ENCODE measurements at places on chromosomes 1 and 21.

DNA sequence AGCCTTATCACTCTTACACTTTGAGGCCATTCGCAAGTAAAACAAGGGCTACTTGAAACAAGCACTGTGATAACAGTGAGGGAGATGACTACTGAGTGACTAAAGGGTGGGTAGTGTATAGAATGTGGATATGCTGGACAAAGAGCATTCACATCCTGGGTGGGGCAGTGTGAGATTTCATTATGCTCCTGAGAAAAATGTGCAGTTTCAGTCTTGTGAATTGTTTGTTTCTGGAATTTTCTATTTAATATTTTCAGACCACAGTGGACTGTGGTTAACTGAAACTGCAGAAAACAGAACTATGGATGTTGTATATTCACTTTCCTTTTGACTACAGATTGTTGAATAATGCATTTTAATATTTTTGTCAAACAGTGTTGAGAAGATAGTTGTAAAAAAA is 25.1 kb upstream of the B3GALT2 start:
- no peak for DNase-seq

- DNase-seq: no peak
Observed at GRCh38 chr1:162861101-162861500, at the start of gene CCDC190. TSS of gene CCDC190 (minus strand) at chr1:162861175. CDS start at chr1:162859646, 1,529 bp downstream.

DNA sequence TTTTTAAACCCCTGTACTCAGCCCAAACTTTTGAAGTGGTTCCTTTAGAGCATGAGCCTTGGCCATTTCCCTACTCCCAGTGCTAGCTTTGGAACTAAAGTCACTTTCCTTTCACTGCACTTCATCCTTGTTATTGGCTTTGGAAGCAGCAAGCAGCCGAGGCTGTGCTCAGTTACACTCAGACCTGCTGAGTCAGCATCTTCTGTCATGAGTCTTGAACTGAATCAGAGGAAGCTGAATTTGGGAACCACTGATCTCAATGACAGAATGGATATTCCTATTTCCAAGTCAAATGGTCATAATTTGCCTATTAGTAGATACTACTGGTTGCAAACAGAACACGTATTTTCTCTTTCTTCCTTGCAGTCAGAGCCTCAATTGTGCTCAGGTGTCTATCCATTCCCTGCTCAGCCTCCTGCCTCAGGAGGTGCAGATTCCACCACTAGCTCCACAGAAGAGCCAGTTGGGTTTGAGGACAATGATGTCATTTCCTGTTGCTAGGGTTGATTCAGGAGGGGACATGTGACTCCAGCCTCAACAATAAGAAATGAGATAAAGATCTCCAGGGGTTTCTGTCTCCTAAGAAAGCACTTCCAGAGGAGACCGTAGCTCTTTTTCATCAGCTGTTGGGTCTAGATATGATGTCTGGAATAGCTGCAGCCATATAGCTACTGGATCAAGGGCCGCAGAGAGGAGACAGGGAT is 44.9 kb upstream of the NTPCR start:
- no peak for DNase-seq

DNA sequence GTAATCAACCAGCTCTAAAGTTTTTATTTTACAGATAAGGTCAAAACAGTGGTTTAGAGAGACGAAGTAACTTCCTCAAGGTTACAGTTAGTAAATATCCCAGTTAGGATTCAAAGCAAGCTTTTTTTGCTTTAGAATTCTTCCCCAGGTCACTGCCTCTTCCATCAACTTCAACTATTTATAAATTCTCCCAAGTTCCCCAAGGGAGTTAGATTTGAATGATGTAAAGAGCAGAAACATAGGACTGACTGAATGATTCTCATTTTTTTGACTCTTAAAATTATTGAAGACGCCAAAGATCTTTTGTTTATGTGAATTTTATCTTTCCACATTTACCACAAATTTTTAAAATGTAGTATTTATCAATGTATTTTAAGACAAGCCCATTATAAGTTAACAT is 4.1 kb downstream of the POGZ start:
- no peak for DNase-seq

DNA sequence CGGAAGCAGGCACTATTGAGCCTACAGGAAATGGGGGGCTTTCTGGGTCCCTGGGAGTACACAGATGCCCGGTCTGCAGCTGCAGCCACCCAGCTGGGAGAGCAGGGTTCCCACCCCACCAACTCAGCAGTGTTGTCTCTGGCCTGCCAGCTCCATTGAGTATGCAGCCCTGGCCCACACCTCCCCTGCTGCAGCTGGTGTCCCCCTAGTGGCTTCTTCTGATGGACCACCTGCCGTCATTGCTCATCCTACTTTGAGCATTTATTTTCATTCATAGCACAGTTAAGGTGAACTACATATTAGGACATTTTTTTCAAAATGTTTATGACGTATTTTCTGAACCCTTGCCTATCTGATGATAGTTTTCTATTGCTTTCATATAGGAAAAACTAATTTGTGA is 189.8 kb upstream of the LYPLAL1 start:
- no peak for DNase-seq

- DNase-seq: no peak
Observed at GRCh38 chr1:6249739-6250689, 6.0 kb downstream of the HES3 start.

DNA sequence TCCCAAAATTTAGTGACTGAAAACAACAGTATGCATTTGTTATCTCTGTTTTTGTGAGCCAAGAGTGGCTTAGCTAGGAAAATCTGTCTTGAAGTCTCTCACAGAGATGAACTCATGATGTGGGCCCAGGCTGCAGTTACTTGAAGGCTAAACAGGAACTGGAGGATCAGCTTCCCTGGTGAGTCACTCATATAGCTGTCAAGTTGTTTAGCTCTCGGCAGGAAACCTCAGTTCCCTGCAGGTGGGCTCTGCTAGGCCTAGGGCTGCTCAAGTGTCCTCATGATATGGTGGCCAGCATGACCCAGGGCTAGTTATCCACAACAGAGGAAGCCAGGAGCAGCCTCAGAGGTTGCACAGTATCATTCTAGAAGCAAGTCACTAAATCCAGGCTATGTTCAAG is 30.2 kb upstream of the DDX59 start:
- no peak for DNase-seq

DNA sequence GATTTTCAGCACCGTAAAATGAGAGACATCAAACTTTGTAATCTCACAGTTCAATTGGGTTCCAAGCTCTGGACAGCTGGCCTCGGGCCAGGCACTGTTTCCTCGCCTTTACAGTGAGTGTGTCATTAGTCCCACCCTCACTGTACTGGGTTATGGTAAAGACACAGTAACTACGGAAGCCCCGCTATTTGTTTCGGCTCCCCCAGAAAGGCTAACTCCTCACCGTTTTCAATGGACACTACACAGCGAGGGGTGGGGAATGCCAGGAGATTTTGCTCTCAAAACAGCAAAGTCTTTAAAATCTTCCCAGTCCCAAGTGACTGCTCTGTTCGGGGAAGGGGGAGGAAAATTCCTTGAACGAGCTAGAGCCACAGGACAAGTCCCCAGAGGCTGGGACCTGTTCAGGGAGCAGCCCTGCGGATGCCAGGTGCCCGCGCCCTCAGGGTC is 757 bp upstream of the SPSB1 start:
- DNase-seq: no peak

GRCh38 chr1:24720152-24720551 is 25.1 kb upstream of the CLIC4 start:
- DNase-seq: no peak

- no peak for DNase-seq
Observed at GRCh38 chr21:45756029-45756428, 112.5 kb downstream of the PCBP3 start.

- DNase-seq: no peak
Observed at GRCh38 chr1:70072231-70072751, 133.1 kb downstream of the LRRC40 start.

DNA sequence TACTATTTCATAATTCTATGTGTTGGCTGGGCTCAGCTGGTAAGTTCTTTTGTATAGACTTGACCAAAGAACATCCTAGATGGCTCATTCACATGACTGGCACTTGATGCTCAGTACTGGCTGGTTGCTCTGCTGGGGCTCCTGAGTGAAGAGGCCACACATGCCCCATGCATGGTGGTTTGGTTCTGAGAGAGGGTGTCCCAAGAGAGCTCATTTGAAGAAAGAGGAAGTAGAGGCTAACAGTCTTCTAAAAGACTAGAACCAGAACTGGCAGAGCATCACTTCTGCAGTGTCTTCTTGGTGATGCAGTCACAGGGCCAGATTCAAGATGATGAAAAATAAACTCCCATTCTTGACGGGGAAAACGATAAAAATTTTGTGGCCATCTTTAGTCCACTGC is 5.2 kb upstream of the BACH1 start:
- no peak for DNase-seq

DNA sequence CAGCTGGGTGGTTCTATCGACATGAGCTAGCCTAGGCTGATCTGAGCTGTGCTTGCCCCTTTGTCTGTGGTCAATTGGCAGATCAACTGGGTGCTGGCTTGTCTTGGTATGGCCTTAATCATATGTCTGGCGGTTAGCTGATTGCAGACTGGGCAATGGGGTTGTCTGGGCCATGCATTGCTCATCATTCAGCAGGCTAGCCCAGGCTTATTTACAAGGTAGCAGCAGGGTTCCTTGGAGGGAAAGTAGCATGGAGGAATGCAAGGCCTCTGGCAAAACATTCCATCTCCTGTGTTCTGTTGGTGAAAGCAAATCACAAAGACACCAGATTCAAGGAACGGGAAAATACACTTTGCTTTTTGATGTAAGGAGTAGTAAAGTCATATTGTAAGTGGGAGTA is 84.0 kb upstream of the IVNS1ABP start:
- no peak for DNase-seq

DNA sequence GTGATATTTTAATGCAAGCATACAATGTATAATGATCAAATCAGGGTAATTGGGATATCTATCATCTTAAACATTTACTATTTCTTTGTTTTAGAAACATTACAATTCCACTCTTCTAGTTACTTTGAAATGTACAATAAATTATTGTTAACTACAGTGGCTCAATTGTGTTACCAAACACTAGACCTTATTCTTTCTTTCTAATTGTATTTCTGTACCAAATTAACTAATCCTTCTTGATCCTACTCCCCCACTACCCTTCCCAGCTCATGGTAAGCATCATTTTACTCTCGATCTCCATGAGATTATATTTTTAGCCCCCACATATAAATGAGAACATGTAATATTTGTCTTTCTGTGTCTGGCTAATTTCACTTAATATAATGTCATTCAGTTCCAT is 95.0 kb upstream of the MROH9 start:
- no peak for DNase-seq

DNA sequence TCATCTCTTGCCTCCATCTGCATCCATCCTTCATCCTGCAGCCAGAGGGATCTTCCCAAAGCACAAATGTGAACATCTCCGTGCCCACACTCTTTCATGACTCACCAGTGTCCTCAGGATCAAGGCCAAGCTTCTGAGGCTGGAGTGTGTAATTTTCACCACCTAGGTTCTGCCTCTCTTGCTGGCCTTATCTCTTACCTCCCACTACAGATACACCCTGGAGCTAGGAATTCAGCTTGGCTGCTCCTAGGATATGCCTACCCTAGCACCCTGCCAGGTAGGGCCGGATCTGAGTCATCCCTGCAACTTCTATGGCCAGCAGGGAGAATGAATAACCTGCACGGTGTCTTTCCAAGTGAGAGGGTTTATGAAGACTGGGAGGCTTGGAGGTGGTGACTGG is 208.7 kb upstream of the CSF3R start:
- no peak for DNase-seq

DNA sequence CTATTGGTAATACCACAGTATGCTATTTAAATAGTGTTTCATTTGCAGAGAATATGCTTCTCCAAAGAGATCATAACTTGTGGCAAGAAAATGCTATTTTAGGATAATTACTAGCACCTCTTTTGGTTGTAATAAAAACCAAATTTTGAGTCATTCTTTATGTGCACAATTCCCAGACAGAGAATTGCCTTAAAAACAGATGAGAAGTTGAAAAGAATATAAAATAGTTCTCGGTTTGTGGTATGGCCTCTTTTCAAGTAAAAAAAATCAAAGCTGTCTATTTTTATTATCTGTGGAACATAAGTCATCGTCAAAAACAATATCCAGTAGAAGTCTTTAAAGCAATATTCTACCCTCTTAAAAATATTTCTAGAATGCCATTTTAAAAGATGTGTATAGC is 185.9 kb downstream of the GREM2 start:
- no peak for DNase-seq

- no peak for DNase-seq
Observed at GRCh38 chr1:212539737-212540430, 68.7 kb upstream of the ATF3 start.

DNA sequence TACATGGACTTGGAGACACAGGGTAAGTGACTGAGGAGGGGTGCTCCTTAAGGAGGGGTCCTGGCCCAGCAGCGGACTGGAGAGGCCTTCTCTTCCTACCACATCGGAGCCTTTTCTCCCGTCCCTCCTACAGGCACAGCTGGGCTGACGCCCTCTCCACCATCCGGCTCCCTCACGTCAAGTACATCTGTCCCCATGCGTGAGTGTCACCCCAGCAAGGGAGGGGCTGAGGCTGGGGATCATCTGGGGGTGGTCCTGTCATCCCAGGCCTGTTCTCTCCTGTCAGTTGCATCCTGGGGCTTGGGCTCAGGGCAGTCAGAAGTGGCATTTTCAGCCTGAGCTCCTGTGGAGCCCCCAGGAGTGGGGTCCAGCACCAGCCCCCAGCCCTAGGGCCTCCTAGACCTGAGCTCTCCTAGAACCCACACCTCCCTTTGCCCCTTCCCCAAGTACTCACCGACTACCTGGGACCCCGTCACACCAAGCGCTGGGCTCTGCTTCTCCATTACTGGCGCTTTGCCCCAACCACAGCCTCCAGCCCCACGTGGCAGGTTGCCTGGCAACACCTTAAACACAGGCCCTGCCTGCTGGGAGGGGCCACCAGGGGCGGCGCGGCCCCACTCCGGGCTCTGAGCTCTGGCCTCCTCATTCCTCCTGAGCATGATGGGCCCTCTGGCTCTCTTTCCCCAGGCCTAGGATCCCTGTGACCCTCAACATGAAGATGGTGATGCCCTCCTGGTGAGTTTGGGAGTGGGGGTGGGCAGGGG is 2.3 kb downstream of the LYPLA2 start:
- no peak for DNase-seq

- no peak for DNase-seq
Observed at GRCh38 chr1:226603022-226603857, 54.7 kb downstream of the STUM start.

- DNase-seq: no peak
Observed at GRCh38 chr1:219837994-219838294, 90.4 kb downstream of the SLC30A10 start.

DNA sequence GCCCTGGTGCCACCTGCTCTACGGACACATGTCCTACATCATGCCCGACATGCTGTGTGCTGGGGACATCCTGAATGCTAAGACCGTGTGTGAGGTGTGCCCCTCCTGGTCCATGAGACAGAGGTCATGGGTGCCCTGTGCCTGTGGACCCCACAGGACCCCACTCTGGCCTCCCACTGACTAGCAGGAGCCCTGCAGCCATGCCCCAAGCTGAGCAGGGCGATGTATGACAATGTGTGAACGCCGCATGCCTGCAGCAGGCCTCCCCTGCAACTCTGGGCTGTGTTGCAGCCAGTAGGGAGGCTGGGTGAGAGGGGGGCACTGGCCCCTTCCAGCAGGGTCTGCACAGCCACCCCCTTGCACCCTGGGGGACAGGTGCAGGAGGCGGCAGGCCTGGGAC is 30.0 kb downstream of the PRSS38 start:
- DNase-seq: no peak
